NCI-H1417 (cell line): ENCODE measurements at places on chromosomes 5 and 9.

DNA sequence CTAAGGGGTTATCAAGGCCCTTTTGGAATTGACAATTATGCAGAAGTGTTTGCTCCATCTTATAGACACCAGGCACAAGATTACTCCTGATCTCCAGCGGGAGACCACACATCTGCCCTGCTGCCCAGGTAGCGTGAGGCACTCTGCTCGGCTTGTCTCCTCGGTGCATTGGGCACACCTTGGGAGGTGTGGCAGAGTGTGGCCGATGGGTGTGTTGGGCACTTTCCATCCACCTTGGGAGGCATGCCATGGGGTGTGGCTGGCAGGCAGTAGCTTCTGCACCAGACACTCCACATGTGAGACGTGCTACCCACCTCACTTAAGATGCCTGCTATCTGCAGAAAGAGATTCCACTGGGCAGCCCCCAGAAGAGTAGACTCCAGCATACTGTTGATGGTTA, 54.1 kb downstream of the GADD45G start:
- no peak for DNase-seq

- no peak for DNase-seq
Measured at GRCh38 chr5:68592351-68592750, 376.8 kb downstream of the PIK3R1 start.

DNA sequence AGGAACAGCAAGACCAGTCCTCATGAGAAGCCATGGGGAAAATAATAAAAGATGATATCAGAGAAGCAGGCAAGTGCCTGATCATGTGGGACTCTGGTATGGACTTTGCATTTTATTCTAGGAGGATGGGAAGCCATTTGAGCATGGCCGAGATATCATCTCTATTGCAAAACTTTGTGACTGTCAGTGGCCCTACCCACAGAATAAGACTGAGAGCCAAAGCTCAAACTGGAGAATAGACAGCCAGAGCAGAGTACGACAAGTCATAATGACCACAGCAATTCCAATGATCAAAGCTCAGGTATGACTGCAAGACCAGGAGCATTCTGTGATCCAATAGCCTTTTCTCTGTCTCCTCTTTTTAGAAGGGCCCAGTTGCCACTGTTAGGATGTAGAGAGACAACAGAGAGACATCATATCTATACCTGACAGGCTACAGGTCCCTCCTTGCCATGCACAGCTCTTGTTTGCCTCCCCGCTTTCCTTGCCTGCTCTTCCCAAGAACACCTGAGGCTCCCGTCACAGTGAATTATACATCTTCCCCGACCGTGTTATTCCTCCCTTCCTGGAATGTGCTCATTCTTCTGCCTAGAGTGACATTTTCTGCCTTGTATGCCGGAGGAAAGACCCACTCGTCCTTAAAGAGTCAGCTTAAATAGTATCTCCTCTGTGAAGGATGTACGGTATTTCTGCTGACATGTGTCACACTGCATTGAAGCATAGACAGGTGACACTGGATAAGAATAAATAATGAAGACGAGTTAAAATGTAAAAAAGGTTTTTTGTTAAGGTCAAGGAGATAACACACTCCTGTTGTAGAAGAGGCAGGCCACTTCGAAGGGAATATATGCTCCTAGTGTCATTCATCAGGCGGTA, 248.7 kb upstream of the MAP3K1 start:
- no peak for DNase-seq

GRCh38 chr5:119338326-119338946, 17.4 kb upstream of the TNFAIP8 start:
- no peak for DNase-seq

- no peak for DNase-seq
Measured at GRCh38 chr9:19665146-19665863, 123.5 kb downstream of the SLC24A2 start.

DNA sequence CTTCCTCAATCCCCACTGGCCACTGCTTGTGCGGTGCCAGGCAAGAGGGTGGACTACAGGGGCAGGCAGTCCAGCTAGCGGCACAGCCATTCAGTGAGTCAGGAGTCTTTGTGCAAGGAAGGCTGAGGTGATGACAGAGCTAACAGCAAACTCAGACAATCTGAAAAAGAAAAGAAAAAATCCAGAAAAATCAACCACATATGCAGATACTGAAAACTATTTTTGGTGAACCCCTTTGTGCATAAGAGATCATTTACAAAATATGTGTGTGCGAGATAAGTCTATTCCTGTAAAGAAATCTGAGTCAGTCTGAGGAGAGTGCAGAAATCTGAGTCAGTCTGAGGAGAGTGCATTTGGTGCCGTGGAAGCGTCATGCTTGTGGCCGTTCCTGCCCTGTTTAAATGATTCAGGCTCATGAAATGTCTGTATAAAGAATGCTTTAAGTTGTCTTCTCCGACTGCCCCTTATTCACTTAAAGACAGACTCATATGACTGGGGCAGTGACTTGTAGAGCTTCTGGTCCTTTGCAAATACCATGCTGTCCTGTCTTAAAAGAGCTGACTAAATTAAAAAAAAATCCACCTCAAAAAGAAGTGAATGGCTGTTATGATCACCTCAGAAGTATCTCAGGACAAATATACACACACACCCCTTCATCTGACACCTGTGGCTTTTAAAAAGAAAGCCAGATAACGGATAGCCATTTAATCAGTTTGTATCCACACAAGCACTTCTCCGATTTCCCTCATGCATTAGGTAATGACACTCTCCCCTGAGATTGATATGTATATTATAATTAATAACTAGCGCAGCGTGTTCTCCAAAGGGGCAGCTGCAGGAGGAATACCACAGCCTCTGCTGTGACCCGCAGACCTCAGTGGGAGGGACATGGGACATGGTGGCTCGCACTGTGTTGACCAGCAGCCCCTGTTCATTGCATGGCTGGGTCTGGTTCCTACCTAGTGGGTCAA, 47.3 kb downstream of the TRIO start:
- DNase-seq: peak; percentile 25

DNA sequence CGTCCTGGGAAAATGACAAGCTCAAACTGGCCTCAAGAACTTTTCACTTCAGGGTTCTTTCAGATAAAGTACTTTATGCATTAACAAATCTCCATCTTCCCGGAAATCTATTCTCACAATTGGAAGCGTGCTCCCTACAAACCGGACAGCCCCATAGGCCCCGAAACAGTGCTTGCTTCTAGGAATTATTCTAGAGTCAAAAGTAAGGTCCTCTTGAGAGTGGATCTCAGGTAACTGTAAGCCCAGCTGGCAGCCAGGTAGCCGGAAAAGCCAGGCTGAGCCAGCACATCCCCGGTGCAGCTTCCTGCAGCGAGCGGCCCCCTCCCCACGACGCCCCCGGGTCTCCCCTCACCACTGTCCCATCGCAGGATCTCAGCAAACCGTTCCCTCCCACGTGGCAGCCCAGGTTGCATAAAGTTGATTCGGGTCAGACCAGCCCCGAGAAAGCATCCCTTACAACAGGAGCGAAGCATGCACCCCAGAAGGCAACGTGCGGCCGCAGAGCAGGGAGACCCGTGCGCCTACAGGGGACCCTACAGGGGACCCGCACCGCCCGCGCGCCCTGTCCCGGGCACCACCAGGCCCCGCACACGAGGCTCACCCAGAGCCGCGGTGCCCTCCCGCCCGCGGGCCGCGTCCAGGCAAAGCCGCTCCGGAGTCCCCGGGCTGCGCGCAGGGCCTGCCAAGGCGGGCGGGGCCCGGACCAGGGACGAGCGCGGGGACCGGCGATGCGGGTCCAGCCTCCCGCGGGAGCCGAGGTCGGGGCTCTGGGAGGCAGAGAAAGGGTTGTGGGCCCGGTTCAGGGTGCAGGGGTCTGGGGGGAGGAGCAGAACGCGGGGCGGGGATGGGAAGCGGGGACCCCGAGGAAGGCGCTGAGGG, 920 bp downstream of the LPCAT1 start:
- DNase-seq: no peak

DNA sequence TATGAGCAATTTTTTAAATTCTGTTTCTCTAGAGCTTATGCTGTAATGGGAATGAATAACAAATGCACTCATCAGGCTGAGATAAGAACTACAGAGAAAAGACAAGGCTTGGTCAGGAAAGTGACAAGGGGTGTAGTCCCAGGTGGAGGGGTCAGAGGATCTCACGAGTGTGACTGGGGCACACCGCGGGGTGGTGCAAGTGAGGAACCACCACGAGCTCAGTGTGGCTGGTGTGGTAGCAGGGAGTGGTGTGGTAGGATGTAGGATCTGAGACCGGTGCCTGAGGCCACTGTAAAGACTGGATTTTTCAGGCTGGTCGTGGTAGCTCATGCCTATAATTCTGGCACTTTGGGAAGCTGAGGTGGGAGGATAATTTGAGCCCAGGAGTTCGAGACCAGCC, 9.0 kb downstream of the ANXA6 start:
- no peak for DNase-seq

DNA sequence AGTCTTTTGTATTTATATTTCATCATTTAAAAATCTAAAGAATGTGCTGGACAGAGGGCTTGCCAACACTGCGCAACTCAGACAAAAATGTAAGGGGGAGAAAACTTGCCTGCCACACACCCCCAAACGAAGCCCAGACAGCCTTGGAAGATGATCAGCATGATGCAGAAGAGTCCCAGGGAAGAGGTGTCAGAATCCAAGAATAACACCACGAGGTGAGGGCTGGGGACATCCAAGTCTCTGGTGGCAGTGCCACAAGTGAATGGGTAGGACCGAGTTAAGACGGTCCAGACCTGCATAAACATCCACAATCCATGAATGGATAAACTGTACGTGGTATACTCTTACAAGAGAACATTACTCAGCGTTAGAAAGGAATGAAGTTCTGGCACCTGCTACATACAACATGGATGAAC, 10.4 kb downstream of the EPB41L4B start:
- no peak for DNase-seq

DNA sequence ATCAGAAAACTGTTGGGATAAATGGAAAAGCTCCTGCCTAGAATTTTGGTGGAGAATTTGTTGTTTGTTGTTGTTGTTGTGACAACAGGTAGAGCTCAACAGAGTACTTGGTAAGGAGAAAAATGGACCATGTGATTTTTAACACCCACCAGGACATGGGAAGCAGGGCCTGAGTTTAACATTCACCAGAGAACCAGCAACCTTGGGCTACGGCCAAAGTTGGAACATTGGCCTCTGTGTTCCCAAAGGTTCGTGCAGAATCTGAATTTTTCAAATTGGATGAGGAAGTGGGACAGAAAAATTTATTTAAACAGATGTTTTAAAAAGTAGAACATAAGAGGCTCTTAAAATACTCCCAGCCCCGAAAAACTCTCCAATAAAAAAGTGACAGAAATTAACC, 127.0 kb downstream of the GNA14 start:
- DNase-seq: no peak

DNA sequence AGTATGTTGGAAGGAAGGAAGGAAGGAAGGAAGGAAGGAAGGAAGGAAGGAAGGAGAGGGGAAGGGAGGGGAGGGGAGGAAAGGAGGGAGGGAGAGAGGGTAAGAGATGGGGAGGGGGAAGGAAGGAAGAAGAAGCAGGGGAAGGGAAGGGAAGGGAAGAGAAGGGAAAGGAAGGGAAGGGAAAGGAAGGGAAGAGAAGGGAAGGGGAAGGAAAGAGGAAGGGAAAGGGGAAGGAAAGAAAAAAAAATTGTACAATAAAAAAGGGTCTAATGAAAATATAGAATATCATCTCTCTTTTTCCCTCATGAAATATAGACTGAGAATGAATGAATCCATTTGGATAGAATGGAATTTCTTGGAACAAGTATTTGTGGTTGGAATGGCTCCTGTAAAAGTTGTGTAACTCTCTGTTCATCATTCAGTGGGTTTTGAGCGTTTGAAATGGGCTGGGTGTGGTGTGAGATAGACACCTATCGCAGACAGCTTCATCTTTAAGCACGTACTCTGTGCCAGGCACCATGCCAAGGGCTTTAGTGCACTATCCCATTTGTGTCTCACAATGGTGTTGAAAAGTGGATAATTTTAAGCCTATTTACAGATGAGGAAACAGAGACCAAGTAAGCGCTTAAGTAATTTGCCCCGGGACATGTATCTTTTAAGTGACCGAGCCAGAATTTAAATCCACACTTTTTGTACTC, 11.6 kb upstream of the PAPPA start:
- DNase-seq: no peak

DNA sequence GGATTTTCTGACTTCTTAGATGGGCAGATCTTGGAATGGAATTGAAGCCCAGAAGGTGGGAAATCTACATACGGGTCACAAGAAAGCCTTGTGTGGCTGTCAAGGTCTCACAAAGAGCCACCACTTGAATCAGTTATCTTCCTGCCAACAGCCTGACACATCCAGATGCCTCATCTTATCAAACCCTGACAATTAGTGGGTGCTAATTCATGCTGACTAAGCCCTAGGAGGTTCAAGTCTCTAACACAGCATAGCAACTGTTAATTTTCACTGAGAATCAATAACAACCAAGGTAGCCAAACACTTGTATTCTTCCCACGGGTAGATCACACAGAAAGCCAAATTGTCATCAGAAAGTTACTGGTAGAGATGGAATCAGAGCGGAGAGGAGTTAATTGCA, 222.2 kb downstream of the TMEM167A start:
- no peak for DNase-seq

DNA sequence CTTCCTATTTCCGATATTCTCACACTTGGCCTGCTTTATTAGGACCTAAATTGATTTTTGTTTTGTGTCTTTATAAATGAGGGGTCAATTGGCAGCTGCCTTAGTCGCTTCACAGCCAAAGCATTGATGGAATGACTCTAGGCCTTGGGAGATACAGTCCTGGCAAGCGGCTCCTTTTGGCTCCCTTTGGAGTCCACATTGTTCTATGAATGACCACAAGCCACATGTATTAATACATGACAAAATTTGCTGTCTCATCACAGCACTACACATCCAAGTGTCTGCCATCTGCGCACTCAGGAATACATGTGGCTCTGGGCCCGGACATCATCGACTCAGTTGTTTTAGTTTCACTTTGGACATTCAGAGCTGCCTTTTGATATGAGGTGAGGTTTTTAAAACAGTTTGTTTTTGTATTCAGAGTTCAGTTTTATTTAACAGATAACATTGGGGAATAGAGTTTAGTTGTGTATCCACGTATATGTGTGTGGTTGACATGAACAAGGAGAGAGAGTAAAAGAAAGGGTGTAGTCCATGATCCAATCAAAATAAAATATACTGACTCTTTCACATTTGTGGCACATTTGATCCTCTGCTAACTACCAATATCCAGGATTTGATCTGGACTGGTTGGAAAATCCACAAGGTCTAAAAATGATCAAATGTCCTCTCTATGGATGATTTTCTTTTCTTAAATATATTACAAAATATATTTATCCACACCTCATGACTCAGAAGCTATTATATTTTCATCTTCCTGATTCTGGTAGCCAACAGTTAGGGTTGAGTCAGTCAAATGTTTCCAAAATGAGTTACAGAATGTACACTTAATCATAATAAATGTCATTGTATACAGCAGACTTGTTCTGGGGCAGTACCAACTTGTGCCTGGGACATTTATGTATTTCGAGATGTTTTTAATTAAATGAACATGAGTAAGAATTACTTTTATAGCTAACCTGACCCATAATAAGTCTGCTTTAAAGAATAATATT, 114.0 kb upstream of the MTAP start:
- no peak for DNase-seq
